Tibial nerve (tissue), 4 donors: ENCODE measurements at places on chromosomes 16 and 17.
A peak's percentile ranks its signal among the peaks of the same experiment; 100 is the strongest.

GRCh38 chr17:55430541-55431288, 9.1 kb upstream of the MMD start:
- no peak for DNase-seq

DNA sequence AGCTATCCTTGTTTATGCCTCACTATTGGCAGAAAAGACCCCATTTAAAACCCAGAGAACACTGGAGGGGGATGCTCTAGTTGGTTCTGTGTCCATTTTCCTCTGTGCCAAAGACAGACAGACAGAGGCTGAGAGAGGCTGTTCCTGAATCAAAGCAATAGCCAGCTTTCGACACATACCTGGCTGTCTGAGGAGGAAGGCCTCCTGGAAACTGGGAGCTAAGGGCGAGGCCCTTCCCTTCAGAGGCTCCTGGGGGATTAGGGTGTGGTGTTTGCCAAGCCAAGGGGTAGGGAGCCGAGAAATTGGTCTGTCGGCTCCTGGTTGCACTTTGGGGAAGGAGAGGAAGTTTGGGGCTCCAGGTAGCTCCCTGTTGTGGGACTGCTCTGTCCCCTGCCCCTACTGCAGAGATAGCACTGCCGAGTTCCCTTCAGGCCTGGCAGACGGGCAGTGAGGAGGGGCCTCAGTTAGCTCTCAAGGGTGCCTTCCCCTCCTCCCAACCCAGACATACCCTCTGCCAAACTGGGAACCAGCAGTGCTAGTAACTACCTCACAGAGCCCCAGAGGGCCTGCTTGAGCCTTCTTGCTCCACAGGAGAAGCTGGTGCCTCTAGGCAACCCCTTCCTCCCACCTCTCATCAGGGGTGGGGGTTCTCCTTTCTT, 56.1 kb downstream of the IGF2BP1 start:
- no peak for DNase-seq

GRCh38 chr17:58710948-58711552, 18.6 kb downstream of the RAD51C start:
- DNase-seq = peak; percentile 88

- DNase-seq = no peak
These were observed 89.1 kb downstream of the TBC1D16 start for GRCh38 chr17:79946352-79947231.

DNA sequence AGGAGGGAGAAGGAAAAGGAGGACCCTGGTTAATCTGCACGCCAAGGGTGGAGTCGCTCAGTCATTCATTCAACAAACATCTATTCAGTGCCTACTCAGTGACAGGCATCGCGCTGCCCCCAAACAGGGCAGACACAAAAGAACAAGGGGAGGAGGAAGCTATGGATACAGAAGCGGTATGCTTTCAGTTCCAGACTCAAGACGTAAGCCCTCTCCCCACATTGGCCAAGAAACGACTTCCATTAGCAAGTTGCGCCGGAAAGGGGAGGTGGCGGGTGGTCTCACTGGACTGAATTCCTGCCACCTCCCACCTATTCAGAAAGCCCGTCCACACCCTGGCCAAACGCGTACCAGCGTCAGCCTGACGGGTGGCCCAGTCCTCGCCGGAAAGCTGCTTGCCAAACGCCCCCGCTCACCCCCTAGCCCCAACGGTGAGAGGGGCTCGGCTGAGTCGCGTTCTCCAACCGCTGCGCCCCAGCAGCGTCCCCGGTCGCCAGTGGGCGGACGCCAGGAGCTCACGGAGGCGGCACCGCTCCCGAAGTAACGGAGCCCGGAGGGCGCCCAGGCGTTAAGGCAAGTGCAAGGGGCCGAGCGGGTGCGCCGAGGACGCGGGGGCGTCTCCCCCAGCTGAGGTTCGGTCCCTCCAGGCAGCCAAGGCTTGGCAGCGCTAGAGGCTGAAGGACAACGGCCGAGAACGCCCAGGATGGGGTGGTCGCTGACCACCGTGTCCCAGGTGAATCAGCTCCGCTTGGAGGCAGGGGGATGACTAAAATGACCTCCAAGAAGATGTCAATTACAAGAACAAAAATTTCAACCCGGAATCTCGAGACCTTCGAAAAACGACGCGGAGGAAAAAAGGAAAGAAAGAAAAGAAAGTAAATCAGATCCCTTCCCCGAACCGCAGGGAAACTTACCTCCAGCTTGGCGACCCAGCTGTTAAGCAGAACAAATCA, 470.7 kb downstream of the SOX9 start:
- no peak for DNase-seq
